Stimulated activated naive CD8-positive, alpha-beta T cell treated with anti-CD3 and anti-CD28 coated beads, Interleukin-15, amount 100 ng/mL, for 72 hours (primary cell): ENCODE measurements at places on chromosomes 7 and 10.

DNA sequence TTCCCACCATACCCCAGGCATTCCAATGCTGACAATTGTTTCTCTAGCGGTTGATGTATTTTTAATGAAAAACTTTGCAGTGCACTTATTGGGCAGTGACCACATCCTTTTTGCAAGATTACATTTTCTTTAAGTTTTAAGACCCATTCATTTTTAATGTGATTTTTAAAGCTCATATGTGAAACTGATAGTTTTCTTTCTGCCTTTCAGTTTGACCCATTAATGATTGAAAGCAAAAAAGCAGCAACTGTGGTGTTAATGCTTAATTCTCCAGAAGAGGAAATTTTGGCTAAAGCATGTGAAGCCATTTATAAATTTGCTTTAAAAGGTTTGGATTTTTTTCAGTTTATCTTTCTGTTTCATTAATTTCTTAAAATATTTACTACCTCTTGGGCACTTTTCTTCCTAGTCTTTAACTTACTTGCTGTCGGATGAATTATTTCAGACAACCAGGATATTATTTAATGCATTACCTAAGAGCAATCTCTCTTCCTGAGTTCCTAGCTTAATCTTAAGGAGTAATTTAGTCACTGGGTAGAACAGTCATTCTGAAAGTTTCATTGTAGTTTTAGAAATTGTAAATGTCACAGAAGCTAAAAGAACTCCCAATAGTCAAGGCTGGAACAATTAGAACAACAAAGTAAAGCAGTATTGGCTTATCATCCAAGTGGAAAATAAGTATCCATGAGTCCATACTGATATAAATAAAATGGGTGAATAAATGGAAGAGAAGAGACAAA lies 18.3 kb downstream of the ARMC3 start:
- no peak for DNase-seq

DNA sequence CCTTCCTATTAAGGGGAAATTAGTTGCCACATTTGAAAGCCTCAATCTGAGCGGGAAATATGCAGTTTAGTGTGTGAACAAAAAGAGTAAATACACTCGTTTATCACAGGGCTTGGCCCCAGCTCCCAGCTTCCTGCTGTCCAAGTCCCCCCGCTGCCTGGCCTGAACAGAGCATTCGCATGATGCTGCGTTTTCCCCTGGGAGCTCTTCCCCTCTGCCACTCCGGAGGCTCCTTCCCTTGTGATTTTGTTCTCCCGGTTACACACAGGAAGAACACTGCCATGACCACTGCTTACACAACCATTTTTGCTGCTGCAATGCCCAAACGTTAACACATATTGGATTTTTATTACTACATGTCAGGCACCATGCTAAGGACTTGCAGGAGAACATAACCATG lies 120.7 kb upstream of the ADARB2 start:
- no peak for DNase-seq

DNA sequence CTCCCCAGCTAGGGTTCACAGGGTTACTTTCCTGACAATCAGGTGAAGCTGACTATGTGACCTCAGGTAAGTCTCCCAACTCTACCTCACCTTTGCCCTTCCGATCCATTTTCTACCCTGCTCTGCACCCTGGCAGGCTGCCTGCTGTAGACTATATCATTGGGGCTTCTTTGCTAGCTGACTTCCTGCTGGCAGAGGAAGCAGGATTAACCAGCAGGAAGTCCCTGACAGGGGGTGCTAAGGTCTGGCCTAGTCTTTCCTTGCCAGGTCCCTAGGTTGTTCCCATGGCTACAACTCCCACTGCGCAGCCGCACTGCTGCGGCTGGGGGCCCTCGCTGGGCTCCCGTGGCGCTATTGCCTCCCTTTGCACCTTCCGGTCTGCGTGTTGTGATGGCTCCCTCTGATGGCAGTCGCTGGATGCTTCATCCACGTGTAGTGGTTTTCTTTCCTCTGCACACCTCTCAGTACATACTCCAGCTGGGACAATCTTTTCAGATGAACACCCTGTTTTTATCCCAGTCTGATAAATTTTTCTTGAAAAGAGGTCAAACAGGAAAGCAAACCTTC lies 365.9 kb downstream of the REEP3 start:
- no peak for DNase-seq

GRCh38 chr10:84065804-84066601 lies 73.3 kb upstream of the GHITM start:
- DNase-seq: no peak

GRCh38 chr10:102375250-102375649 lies 20.3 kb upstream of the NFKB2 start:
- DNase-seq: no peak
